ENCODE measurements at places on chromosomes 3 and 15.

GRCh38 chr15:39752246-39752645, 30.4 kb downstream of the FSIP1 start:
- no peak for DNase-seq

DNA sequence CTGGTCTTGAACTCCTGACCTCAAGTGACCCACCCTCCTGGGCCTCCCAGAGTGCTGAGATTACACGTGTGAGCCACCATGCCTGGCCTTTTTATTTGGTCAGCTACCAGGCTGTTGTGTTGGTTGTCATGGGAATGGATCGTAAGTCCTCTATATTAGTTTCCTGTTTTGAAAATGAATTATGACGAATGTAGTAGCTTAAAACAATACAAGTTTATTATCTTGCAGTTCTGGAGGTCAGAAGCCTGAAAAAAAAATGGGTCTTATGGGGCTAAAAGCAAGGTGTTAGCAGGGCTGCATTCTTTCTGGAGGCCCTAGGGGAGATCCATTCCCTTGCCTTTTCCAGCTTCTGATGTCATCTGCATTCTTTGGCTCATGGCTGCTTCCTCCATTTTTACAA, 25.1 kb upstream of the HERC1 start:
- DNase-seq, result peak; percentile 18

GRCh38 chr3:53705774-53706173, 140.4 kb downstream of the CHDH start:
- DNase-seq, result no peak

DNA sequence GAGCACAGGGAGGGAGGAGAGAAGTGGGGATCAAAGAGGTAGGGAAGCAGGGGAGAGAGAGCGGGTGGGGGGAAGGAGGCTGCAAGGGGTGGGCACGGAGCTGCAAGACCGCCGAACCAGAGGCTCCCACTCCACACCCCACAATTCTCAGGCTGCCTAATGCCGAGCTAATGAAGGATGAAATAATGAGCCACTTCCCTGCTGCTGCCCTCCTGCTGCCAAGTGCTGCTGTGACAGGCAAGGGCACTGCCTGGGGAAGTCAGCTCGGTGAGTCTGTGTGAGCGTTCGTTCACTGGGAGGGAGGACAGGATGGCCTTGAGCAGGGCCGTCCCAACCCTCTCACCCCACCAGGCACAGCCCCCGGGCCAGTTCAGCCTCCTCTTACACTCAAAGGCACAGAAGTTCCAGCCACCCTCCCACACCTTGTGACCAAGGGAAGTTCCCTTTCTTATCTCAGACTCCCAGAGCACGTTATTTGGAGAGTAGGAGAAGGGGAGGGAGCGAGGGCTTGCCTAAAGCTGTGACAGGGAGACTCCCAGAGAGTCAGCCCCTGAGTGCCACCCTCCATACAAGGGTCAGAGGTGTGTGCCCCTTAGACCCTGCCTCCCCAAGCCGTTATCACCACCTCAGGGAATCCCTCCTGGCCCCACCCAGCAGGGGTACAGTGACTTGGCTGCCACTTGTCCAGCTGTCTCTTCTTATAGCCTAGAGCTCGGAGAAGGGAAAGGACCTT, 12.4 kb downstream of the GLYCTK start:
- no peak for DNase-seq

DNA sequence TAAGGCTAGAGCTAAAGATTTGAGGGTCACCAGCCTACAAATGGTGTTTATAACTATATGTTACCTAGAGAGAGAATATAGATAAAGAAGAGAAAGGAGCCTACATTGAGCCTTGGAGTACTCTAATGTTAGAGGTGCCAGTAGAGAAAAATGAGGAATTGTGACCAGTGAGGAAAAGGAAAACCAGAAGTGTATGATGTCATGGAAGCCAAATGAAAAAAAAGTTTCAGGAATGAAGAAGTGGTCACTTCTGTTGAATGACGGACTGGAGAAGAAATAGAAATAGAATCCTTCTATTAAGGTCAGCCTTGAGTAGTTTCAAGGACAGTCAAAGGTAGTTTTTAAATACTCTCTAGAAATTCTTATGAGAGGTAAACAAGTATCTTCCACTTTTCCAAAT, 51.2 kb upstream of the MLF1 start:
- DNase-seq, result no peak

- DNase-seq, result no peak
Measured at GRCh38 chr15:100318880-100319279, 22.9 kb downstream of the ADAMTS17 start.

DNA sequence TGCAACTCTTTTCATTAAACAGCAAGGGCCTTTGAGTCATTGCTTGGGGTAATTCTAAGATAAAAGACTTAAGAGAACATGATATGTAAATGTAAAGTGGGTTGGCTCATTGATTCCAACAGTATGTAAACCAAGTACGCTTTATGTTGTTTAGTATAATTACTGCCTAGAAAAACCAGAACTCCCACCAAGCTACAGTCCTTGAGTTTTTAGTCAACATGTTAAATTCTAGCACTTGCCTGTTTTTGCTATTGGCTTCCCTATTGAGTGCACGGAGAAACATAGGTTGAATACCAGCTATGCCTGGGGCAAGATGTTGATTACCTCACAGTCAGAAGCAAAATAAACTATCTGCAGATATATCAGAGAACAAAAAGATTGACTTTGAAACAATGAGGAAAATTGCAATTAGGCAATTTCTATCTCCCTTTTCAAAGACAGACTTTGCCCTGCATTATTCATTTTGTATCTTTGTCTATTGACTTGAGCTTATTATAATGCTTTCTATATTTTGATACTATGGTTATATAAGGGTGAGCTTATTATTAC, 179.3 kb downstream of the ZPLD1 start:
- DNase-seq, result no peak

GRCh38 chr15:42375252-42375651, 16.0 kb downstream of the CAPN3 start:
- DNase-seq, result no peak

GRCh38 chr15:36414670-36415069, 164.8 kb upstream of the CDIN1 start:
- DNase-seq, result peak; percentile 42

Measured in fibroblast of mammary gland (primary cell).